PC-9 (cell line): ENCODE measurements at places on chromosomes 6 and 20. TPM values are rescaled to one million over a fixed set of nuclear protein-coding genes. Genes with fewer than 3 reads are reported as not detected.

PNPLA1 gene
- total RNA-seq: 0.17 TPM in 1 of 2 replicates, not detected in the other

NOX3 gene
- not detected in 2 replicates for total RNA-seq

GRCh38 chr6:11711984-11712711 is 66.5 kb downstream of the ADTRP start:
- no peak for DNase-seq
- no peak overlapping the region for H3K4me3 ChIP-seq
- no peaks in the 10 kb centered on the region for H3K27me3 ChIP-seq
- no peaks in the 10 kb centered on the region for H3K36me3 ChIP-seq
- H3K27ac ChIP-seq: no peak overlapping the region

DNA sequence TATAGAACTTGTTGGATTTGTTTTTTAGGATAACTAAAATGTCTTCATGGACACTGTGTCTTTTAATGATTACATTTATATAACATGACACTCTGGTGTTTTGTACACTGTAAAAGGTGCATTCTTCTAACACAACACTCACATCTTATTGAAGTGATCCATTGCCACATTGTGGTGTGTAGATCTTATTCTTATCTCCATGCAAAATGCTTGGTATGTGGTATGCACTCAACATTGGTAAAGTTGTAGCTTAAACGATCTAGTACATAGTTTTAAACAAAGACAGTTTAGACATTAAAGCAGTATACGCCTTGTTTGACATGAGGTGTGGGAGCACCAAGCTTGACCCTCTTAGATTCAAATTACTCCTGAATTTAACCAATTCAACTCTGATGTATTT is 84.7 kb downstream of the SASH1 start:
- H3K4me1 ChIP-seq: no peaks in the 10 kb centered on the region
- no peaks in the 10 kb centered on the region for H3K36me3 ChIP-seq
- H3K27ac ChIP-seq: no peak overlapping the region
- H3K4me3 ChIP-seq: no peak overlapping the region
- H3K27me3 ChIP-seq: no peaks in the 10 kb centered on the region

TREML4 gene
- total RNA-seq: not detected in 2 replicates

DNA sequence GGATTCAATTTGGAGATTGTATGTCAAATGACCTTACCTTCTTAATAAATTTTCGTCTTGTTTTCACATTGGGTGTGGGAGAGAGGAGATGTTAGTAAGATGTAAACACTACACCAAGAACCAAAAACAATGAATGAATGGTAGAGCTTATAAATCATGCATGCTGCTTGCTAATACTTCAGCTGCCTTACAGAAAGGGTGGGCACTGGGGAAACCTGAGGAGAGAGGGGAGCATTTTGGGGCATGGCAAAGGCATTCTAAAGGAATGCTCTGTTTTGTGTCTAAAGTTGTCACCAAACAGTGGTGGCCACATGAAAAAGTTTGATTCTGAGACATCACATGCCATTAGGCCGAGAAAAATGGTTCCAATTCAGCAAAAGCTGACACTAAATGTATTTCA is 80.4 kb downstream of the BCAS1 start:
- no peaks in the 10 kb centered on the region for H3K4me1 ChIP-seq
- H3K27me3 ChIP-seq: no peaks in the 10 kb centered on the region
- DNase-seq: no peak
- H3K36me3 ChIP-seq: no peaks in the 10 kb centered on the region
- no peak overlapping the region for H3K27ac ChIP-seq

DNA sequence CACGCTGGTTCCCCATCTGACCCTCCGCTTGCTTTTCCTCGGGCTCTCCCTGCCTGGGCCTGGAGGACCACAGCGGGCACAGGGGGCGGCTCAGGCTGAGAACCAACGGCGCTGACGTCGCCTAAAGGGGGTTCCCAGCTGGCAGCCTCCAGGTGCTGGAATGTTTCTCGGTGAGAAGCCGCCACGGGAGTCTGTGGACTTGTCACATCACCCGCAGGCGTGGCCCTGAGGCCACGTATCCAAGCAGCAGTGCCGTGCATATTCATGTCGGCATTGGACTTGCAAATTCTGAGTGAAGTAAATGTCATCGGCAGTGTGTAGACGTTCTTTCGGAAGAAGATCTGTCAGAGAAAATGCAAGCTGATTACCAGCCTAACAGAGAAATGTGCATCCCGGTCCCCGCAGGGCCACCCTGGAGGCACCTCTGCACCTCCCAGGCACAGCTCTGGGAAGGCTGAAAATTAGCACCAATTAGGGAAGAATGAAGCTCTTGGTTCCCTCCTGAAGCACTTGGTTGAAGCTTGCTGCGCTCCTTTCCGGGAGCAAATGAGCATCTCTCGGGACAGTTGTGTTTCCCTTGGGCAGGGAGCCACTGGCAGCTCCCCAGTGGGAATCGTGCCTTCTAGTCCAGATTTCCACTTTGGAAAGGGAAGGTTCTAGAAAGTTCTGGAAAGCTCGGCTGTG is 24.3 kb downstream of the NTSR1 start:
- H3K4me3 ChIP-seq: no peak overlapping the region
- no peak overlapping the region for H3K27ac ChIP-seq
- no peak for DNase-seq
- H3K27me3 ChIP-seq: no peaks in the 10 kb centered on the region
- no peaks in the 10 kb centered on the region for H3K36me3 ChIP-seq
- no peaks in the 10 kb centered on the region for H3K4me1 ChIP-seq

TXLNB gene
- 0.09 TPM in 1 of 2 replicates, not detected in the other for total RNA-seq

- no peak overlapping the region for H3K4me3 ChIP-seq
- no peak for DNase-seq
- no peaks in the 10 kb centered on the region for H3K4me1 ChIP-seq
- no peak overlapping the region for H3K27ac ChIP-seq
- no peaks in the 10 kb centered on the region for H3K36me3 ChIP-seq
These were observed 46.6 kb downstream of the NDUFAF5 start for GRCh38 chr20:13831476-13831875.

- H3K27ac ChIP-seq: no peak overlapping the region
- H3K27me3 ChIP-seq: no peaks in the 10 kb centered on the region
- H3K36me3 ChIP-seq: no peaks in the 10 kb centered on the region
- no peak overlapping the region for H3K4me3 ChIP-seq
- peaks cover 18% of the 10 kb centered on the region for H3K4me1 ChIP-seq
- DNase-seq: peak; percentile 53
These were observed 2.8 kb downstream of the UNC5CL start for GRCh38 chr6:41036186-41036585.
